ENCODE measurements at places on chromosomes 7 and 10.

DNA sequence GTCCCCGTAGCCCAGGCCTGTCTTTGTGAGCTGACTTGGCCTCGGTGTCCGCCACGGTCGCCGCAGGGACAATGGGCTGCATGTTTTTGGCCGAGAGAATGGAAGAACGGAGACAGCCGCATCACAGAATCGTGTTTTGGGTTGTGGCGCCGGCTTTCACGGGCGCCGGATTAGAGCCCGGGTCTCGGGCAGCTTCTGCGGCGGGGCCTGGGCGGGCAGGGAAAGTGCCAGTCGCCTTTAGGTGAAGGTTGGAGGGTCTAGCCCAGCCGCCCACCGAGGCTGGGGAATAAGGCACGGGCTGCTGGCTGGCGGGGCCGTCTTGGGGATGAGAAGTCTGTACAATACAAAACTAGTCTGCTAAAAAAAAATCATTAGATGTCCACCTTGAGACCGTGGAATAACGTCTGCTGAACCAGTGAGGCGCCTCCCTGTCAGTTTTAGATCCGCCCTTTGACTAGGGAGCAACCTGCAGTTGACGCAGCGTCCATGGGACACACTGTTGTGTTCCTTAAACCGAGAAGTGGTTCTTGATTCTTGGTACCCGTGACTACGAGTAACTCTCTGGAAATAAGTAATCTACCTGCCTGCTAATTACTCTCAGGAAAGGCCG, 577 bp downstream of the DNAJB9 start:
- no peak for DNase-seq

- DNase-seq = no peak
Observed at GRCh38 chr7:825386-825785, 6.9 kb upstream of the SUN1 start.

DNA sequence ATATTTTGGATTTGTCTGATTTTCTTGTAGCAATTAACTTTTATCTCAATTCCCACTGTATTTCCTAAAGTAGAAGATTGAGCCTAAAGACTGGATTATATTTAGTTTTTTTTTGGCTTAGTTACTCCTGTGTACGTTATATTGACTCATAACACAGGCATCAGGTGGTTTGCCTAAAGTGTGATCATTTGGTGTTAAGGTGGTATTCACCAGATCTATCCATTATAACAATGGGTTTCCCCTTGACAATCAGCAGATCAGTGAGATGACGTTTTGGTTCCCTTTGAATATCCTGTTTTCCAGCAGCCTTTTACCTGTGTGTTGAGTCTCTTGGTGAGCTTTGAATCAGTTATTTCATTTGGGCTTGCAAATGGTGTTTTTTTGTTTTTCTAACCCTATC, 18.1 kb downstream of the MAPK8 start:
- DNase-seq = no peak

GRCh38 chr10:117519286-117519685, 23.3 kb upstream of the EMX2 start:
- DNase-seq = no peak

DNA sequence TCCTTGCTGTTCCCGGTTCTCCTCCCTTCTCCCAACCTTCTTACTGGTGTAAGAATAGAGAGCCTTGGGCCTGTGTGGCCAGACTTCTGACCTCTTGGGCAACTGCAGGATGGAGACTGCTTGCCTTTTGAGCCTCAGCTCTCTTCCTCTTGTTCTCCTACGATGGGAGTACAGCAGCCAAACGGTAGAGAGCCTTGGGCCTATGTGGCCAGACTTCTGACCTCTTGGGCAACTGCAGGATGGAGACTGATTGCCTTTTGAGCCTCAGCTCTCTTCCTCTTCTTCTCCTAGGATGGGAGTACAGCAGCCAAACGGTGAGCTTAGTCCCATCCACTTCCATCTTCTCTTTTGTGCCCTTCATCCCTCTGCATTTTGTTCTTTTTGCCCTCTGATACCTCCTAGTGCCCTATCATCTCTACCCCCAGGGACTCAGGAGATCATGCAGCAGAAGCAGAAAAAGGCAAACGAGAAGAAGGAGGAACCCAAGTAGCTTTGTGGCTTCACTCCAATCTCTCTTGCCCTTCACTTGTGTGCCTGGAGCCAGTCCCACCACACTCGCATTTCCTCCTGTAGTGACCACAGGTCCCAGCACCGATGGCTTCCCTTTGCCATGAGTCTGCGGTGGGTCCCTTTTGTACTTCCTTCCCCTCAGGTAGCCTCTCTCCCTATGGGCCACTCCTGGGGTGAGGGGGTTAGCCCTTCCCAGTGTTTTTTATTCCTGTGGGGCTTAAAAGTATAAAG, 15.3 kb downstream of the SLC25A13 start:
- no peak for DNase-seq
